ENCODE measurements at places on chromosomes 12 and 14.

GRCh38 chr14:96693252-96693820 is 103.8 kb upstream of the VRK1 start:
- DNase-seq = no peak

- DNase-seq = no peak
Measured at GRCh38 chr12:128823216-128823915, 392 bp downstream of the SLC15A4 start.

DNA sequence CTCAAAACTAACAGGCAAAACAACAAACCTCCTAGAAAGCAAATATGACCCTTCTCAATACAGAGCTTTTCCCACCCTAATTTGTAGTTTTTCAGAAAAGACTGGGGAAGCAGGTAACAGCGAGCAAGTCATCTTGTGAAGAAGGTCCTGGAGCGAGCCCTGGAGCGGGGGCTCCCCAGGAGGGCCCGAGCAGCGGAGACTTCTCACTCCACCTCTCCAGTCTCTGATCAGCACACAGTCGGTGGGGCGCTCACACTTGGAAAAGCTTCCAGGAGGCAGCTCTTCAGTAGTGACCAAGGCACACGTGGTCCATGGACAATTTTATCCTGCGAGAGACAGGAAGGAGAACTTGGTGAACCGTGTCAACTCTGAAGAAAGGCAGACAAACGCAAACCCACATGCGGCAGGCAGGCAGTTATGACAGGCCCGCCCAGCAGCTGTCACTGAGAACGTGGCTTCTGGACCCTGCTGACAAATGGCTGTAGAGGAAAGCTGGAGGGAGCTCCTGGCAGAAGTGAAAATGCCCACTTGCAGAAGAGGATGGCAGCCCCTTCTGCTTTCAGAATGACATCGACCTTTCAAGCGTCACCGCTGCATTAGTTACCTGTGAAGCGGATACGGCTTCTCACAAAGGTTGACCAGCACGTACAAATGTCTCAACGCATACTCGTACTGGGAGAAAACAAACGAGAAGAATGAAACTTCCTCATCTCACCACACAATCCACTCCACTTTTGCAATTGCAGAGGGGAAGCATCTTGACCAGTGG is 44.2 kb downstream of the LGMN start:
- no peak for DNase-seq

DNA sequence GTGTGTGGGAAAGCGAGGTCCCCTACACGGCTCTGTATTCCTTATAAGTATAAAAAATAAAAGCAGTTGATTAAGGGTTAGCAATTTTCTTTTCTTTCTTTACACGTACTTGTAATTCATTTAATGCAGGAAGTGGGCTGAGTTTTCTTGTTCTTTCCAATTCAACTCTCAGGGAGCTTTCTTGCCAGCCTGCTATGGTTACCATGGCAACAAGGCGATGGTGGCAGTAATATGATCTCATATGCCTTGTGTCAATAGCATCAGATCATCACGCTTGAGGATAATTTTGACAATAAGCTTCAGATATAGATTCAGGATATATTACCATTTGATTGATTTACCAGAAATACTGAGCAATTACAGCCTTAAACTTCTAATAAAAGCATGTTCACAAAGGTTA is 466.5 kb downstream of the APAF1 start:
- no peak for DNase-seq

- DNase-seq = no peak
Measured at GRCh38 chr14:98984719-98985041, 287.3 kb downstream of the BCL11B start.
